ENCODE measurements at places on chromosomes 2 and 18.

DNA sequence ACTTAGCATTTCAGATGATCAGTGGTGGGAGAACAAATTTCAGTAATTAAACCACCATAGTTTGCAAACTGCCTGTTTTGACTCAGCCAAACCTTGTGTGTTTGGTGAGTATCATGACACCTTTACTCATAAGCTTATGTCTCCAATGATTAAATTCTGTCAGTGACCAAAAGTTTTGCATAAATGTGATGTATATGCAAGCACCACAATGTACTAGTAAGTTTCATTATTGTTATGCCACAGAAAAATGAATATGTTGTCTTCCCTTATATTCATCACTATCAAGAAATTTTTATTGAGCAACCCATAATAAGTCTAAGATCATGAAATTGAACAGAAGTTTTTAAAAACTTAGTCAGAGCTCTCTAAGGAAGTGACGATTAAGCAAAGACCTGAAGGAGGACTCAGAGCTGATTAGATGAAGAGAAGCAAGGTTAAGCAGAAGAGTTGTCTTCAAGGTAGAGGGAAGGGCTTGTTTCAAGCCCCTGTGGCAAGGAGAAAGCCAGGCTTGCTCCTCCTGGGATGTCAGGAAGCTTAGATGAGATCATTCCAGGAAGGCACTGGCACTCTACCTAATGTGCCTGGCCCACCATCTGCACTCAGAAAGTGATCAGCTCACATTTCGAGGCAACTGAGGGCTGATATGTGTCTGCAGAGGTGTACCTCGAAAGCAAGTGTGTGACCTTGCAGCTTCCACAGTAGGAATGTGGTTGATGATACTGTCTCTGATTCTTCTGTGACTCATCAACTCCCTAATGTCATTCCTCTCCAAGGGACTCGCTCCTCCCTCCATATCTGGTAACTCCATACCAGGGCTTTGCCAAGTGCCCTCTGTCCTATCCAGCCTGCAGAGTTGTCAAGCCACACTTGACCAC is 54.7 kb downstream of the KCTD18 start:
- DNase-seq: no peak

DNA sequence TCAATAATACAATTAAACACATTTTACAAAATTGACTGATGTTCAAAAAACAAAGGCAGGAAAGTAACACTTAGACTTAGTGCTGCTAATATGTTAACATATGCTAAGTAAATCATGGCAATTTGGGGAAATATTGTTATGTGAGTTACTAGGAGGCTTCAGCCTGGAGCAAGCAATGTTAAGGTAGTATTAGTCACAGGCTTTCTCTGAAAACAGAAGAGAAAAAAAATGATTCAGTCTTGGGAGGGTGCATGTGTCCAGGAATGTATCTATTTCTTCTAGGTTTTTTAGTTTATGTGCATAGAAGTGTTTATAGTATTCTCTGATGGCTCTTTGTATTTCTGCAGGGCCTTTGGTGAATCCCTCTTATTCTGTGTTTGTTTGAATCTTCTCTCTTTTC is 345.8 kb upstream of the TFPI start:
- DNase-seq: no peak

DNA sequence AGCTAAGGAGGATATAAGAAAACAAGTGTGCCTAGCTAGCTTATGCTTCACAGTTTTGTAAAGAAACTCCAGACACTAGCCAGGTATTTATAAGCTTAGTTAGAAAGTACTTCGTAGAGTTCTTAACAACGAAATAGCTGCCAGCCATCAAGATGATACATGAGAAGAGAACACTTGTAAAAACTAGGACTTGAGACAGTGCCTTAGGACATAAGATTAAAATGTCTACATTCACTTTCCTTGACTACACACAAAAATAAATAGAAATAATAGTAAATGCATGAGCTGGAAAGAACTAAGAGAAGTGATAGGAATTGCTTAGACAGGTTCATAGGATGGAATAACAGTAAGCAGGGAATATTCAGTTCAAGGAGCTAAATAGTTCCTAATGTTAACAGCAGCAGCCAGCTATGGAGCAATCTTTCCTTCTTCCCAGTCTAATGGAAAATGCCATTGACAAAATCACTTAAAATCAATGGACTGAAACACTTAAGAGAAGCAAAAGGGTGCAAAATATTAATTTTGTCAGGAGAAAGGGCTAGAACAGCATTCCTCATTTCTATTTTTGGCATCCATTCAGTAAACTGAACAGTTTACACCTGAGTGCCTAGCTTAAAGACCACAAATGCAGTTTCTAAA is 186.6 kb downstream of the PDE11A start:
- no peak for DNase-seq

DNA sequence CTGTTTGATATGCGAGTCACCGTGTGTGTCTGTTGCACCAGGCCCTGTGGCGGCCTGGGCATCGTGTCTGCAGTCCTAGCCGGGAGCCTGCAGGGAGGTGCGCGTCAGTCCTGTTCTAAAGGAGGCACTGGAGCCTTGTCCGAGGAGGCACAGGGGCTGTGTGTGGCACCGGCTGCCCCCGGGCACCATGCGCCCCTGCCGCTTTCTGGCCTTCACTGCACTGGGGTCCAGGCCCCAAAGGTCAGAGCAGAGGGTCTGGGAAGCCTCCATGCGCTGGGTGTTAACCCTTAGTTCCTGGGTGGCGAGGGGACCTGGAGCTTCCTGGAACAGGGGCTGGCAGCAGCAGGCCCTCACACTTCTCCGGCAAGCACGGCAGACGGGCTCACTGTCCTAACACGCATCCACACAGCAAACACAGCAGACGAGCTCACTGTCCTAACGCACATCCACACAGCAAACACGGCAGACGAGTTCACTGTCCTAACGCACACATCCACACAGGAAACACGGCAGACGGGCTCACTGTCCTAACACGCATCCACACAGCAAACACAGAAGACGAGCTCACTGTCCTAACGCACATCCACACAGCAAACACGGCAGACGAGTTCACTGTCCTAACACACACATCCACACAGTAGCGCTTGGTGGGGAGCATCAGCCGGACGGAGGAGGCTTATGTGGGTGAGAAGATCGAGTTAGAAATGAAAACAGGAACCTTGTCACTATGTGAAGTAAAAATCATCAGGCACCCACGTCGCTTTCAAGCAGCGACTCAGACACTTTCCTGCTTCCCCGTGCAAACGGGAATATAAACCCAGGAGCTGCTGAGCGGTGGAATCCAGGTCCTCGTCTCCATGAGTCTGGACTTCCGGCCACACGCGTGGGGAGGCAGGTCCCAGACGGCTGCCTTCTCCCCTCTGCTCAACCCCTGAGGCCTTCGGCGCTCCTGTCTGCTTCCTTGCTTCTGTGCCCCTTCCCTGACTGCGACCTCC is 65.3 kb downstream of the TPO start:
- no peak for DNase-seq

GRCh38 chr2:165902934-165903333 is 50.6 kb downstream of the TTC21B start:
- DNase-seq: no peak

- no peak for DNase-seq
These were observed 131.3 kb downstream of the INSIG2 start for GRCh38 chr2:118219611-118220010.

- DNase-seq: no peak
These were observed 71.8 kb upstream of the SMAD7 start for GRCh38 chr18:49022311-49023161.

GRCh38 chr2:42786561-42787345 is 5.6 kb downstream of the HAAO start:
- no peak for DNase-seq

DNA sequence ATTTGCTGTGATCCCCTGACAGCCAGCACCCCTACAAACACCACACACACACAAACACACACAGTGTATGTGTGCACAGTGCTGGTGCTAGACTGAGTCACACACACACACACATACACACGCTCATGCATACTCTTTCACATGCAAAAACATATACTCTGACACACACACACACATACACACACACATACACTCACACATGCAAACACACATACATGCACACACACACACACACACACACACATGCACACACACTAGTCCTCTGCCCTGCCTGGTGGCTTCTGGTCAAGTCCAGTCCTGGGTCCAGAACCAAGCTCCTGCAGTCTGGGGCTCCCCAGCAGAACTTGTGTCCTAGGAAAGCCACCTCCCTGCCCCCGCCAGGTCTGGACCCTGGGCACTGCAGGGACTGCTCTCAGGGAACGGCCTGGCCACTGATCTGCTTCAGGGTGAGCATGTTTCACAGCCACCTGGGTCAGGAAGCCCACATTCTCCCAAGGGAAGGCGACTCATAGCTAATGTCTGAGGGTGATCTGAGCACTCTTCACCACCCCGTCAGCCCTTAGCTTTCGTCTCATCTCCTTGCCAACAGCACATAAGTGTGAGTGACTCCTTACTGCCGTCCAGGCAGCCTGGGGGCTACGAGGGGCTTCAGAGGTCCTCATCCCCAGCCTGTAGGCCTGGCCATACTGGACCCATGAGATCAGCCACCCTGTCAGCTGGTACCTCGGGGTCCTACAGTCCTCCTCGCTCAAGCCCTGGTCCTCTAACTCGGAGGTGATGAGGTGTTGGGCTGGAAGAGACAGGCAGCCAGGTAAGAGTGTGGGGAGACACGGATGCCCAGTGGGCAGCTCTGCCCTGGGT is 88.1 kb downstream of the MCFD2 start:
- DNase-seq: no peak

GRCh38 chr2:216696751-216697560 is 1.6 kb upstream of the IGFBP5 start:
- no peak for DNase-seq

DNA sequence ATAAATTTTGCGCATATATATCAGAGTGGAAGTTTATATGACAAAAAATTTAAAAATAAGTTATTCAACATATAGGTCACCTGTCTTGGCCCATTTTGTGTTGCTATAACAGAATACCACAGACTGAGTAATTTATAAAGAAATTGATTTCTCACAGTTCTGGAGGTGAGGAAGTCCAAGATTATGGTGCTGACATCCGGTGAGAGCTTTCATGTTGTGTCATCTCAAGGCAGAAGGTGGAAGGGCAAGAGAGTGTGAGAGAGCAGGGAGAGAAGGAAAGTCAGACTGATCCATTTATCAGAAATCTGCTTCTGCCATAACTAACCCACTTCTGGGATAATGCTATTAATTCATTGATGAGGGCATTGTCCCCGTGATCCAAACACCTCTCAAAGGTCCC is 9.0 kb upstream of the FEZ2 start:
- DNase-seq: no peak

DNA sequence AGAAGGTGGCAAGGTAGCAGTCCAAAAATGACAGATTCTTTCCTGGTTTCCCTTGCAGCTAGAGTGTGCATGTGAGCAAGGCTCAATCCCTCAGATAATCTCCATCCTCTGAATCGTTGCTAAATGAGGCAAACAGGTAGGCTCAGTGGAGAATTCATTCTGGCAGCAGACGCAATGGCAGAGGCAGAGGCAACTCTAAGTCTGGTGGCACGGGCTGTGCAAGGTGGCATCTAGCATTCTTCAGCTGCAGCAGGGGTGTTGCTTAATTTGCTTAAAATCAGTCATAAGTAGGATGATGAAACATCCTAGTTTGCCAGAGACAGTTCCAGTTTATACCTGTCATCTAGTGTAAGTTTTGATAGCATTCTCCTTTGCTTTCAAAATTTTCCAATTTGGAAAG is 391.1 kb upstream of the MEX3C start:
- no peak for DNase-seq

DNA sequence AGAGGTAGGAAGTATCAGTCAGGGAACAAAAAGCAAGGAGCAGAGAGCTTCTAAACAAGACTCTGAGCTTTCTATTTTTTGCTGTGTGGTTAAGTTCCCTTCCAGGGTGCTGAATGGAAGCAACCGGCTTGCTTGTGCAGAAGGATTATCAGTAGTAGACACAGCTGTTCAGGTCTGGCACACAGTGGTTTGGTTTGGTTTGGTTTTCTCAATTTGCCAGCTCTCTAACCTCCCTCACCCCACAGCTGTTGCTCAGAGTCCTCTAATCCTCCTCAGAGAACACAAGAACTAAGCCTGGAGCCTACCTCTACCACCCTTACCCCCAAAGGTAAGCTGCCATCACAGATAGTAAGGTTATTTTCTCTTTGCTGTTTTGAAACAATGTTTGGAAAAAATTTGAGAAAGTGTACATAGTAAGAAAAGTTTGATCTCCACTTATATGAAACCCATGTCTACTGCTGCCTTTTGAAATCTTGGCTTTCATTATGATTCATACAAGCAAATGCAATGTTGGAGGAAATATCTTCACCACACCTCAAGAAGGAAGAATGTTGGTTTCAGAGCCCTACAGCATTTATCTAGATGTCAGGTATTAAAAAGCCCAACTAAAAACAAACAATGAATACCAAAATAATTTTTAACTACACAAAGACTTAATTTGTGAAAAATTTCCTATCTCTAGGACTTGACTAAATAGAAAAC is 255.3 kb downstream of the NR4A2 start:
- no peak for DNase-seq

GRCh38 chr2:101190747-101191516 is 39.8 kb upstream of the TBC1D8 start:
- no peak for DNase-seq

DNA sequence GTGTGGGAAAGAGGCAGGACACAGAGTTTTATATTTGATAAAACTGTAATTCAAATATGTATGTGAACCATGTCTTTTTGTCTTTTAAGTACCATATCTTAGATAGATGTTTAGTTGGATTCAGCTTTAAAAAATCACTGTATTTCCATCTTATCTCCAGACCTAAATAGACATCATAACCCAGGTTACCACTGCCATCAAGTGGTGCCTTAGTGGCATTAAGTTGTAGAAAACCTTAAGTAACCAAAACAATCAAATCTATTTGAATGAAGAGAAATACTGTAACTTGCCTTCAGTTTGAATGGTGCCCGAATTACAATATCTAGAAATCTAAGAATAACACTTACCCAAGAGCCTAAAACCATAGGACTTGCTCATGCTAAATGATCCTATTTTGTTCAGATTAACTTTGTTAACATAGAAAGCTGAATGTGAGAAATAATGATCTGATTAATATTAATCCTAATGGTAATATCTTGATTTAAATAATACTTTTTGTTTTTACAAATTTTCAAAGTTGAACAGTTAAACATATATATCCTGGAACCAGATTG is 92.5 kb upstream of the MAP2 start:
- no peak for DNase-seq

DNA sequence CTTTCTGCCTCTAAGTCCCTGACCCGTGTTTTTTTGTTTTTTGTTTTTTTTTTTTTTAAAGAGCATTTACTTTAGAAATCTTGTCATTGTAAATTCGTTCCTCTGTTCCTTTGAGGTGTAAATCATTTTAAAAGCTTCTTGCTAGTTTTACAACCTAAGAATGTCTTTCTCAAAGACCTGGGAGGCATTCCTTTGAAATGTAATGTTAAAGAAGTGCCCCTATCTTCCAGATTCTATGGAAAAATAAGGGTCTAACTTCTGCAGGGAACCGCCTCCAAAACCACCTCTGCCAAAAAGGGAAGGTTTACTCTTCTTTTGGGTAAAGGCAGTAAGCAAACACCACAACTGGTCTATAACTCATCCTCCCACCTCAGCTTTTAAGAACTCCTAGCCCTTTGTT is 259.6 kb upstream of the ZNF804A start:
- DNase-seq: no peak
